ENCODE measurements at places on chromosomes 16 and 17.

- DNase-seq = no peak
Measured at GRCh38 chr17:46136820-46137219, 56.4 kb downstream of the KANSL1 start.

DNA sequence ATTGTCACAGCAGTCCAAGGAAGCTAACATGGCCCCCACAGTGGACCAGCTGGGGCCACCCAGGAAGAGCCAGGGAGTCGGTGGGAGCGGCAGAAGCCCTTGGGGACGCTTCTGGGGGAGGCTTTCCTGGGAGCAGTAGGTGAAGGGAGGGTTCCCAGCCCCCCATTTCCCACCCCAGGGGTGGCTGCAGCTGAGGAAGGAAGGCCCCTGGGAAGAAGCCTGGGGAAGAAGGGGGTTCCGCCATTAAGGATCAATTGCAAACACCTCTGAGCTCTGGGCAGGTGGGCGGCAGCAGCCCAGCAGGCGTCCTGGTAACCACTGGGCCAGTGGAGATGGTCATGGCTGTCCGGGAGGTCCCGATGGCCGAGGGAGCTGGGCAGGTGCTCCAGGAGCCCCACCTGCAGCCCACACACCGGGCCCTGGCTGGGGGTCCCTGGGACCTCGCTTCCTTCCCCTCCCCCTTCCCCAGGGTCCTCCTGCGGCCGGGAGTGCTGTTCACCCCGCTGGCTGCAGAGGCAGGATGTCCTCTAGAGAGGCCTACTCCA is 592 bp upstream of the PERCC1 start:
- no peak for DNase-seq

DNA sequence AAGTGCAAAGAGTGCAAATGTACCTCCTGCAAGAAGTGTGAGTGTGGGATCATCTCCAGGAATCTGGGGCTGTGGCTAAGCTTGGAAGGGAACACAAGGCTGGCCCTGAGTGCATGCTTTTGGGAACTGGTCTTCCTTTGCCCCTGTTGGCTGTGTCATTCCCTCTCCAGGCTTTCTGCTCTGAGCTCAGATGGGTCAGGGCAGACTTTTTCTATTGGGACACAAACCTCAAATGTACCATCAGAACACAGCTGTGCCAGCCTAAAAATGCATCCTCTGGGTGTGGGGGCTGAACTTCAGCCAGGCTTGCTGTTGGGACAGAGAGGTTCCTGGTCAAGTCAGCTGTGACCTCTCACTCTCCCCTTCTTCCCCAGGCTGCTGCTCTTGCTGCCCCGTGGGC is 914 bp downstream of the MT1B start:
- no peak for DNase-seq

- DNase-seq = peak; percentile 33
Measured at GRCh38 chr17:44203731-44204440, 4.2 kb upstream of the ATXN7L3 start.

- no peak for DNase-seq
Measured at GRCh38 chr17:48527547-48527932, 3.3 kb downstream of the HOXB1 start.

GRCh38 chr17:76458580-76459490 is 5.9 kb upstream of the UBE2O start:
- DNase-seq = peak; percentile 27

DNA sequence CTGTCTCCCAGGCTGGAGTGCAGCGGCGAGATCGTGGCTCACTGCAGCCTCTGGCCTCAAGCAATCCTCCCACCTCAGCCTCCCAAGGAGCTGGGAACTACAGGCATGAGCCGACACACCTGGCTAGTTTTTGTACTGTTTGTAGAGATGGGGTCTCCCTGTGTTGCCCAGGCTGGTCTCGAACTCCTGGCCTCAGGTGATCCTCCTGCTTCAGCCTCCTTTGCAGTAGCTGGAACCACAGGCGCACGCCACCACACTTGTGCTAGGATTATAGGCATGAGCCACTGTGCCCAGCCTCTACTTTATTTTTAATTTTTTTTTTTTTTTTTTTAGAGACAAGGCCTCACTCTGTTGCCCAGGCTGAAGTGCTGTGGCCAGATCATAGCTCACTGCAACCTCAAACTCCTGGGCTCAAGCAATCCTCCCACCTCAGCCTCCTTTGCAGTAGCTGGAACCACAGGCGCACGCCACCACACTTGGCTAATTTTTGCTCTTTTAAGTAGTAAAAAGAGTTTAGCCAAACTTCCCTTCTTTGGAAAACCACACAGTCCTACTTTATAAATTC is 4.4 kb downstream of the NTAN1 start:
- no peak for DNase-seq

DNA sequence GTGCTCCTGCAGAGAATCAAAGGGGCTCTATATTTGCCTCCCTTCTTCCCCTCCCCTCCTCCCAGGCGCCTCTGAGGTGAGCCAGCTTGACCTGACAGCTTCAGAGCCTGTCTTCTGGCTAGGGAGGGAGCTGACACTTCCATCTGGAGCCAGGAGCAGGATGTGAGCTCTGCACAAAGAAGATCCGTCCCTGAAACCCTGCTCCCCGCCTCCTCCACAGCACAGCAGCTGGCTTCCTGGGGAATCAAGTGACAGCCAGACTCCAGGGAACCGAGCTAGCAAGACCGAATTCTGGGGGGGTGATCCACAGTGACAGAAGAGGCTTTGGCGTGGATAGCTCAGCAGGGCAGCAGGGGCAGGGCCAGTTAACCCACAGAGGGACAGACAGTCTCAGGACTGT is 37.2 kb downstream of the CCDC182 start:
- no peak for DNase-seq

- no peak for DNase-seq
Measured at GRCh38 chr17:17420082-17420481, 56.7 kb upstream of the MED9 start.

GRCh38 chr17:57720386-57721035 is 24.6 kb downstream of the CCDC182 start:
- no peak for DNase-seq

- no peak for DNase-seq
Measured at GRCh38 chr16:68447653-68448359, 502 bp downstream of the SMPD3 start.

DNA sequence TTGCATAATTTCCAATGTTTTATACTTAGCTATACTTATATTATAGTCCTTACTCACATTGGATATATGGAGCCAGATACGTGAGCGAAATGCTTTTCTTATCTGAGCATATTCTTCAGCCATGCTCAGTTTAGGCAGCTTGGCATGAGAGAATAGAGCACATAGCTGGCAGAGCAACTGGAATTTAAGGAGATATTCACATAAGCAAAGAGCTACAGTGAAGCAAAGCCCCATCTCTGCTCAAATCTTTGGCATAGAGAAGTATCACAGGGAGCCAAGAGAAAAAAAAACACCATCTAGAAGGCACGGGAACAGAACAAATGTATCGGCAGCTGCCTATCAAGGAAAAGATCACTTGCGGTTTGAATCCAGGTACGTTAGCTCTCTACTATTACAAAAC is 734.2 kb upstream of the KIF2B start:
- no peak for DNase-seq

GRCh38 chr16:84283314-84284153 is 11.1 kb upstream of the WFDC1 start:
- DNase-seq = no peak

- DNase-seq = no peak
Measured at GRCh38 chr16:86112178-86112577, 213.2 kb downstream of the IRF8 start.

- DNase-seq = no peak
Measured at GRCh38 chr17:40542558-40543411, 22.5 kb downstream of the CCR7 start.

- DNase-seq = no peak
Measured at GRCh38 chr17:3015890-3016289, 47.5 kb downstream of the OR1D5 start.

- DNase-seq = no peak
Measured at GRCh38 chr17:32445971-32446370, 1.7 kb downstream of the PSMD11 start.

DNA sequence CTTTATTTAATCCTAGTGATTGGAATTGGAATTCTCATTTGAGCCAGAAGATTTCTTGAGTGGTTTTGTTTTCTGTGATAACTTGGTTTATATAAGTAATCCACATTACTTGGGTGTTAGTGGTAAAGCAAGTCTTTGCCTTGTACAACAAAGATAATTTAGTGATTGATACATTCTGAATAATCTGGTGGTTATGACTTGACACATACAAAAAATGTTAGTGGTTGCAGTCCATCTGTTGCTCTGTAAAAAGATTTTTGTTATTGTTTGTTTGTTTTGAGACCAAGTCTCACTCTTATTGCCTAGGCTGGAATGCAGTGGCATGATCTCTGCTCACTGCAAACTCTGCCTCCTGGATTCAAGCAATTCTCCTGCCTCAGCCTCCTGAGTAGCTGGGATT is 13.2 kb downstream of the OMG start:
- no peak for DNase-seq

DNA sequence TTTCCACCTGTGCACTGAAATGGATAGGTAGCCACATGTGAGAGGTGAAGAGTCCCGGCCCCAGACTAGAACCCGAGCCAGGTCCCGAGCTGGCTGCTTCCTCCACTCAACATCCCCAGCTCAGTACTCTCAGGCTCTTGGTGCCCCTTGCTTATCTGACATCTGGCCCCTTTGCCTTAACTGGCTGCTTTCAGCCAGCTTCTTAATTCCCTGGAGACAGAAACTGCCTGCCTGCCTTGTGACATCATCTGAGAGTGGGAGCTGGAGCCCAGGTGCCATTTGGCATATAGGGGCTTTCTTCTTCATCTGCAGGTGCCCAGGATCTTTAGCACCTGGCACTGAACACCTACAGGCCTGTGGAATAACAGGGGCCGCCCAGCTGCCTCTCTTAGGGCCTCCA is 8.9 kb downstream of the CHAD start:
- DNase-seq = no peak

DNA sequence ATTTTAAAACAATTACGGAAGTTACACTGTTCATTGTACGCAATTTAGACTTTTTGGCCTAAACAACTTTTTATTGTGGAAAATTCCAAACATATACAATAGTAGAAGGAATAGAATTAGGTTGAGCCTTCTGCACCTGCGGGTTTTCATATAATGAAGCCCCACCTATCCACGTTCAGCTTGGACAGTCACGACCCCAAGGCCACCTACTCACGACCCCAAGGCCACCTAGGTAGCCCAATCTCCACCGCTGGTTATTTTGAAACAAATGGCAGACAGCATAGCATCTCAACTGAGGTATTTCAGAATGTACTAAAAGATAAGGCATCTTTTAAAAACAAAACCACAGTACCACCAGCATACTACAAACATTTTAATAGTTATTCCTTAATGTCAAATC is 631 bp downstream of the NLRC5 start:
- DNase-seq = no peak

DNA sequence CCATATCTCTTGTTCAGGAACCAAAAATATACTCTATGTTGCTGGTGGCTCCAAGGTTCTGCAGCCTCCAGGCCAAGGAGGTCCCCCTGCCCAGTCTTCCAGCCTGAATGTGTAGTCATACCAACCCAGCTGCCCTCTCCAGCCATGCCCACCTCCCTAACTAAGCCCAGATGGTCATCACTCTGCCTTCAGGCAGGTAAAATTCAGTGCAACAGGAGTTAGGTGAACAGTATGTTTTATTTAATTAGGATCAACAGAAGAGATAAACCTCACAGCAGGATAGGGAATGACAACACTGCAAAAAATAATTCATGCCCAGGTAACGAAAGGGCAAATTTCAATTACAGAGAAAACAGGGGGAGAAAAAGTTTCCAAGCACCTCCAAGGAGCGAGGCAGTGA is 9.1 kb downstream of the ZNF423 start:
- no peak for DNase-seq

GRCh38 chr17:81097134-81097942 is 62.4 kb downstream of the BAIAP2 start:
- no peak for DNase-seq

DNA sequence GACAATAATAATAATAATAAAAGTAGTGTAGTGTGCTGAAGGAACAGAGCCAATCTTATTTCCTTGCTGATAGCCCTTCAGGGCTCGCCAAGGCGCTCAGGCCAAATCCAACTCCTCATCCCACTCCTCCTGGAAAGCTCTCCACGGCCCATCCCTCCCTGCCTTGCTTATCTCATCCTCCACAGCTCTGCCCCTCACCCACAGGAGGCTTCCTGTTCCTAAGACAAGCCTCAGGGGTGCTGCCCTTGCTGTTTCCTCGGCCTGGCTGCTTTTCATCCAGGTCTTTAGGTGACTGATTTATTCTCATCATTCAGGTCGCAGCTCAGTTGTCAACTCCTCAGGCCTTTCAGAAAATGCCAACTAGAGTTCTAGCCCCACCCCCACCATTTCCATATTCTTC is 11.2 kb downstream of the GTF3C1 start:
- DNase-seq = no peak

GRCh38 chr17:77125432-77125901 is 15.3 kb upstream of the SEC14L1 start:
- DNase-seq = peak; percentile 30

- DNase-seq = no peak
Measured at GRCh38 chr17:78707016-78707415, 75.1 kb downstream of the CYTH1 start.

GRCh38 chr16:77288222-77288621 is 89.0 kb downstream of the SYCE1L start:
- no peak for DNase-seq

- no peak for DNase-seq
Measured at GRCh38 chr17:31696703-31697325, 162.2 kb downstream of the COPRS start.

GRCh38 chr16:57534337-57534880 is 2.0 kb downstream of the CCDC102A start:
- no peak for DNase-seq

- no peak for DNase-seq
Measured at GRCh38 chr17:4766201-4766600, 5.5 kb upstream of the TM4SF5 start.

DNA sequence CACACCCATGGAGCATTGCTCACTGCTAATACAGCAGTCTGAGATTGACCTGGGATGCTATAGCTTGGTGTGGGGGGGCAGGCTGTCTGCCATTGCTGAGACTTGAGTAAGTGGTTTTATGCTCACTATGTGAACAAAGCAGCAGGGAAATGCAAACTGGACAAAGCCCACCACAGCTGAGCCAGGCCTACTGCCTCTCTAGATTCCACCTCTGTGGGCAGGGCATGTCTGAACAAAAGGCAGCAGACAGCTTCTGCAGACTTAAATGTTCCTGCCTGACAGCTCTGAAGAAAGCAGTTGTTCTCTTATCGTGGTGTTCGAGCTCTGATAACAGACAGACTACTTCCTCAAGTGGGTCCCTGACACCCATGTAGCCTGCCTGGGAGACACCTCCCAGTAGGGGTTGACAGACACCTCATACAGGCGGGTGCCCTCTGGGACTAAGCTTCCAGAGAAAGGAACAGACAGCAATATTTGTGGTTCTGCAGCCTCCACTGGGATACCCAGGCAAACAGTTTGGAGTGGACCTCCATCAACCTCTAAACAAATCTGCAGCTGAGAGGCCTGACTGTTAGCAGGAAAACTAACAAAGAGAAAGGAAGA is 2204.8 kb downstream of the TP53TG3F start:
- DNase-seq = no peak

Data from NCI-H774 (cell line).